ENCODE measurements at places on chromosomes 5 and 9. TPM values are rescaled to one million over a fixed set of nuclear protein-coding genes. Genes with fewer than 3 reads are reported as not detected.

Gene FAM221B
- total RNA-seq, result not detected

Gene KCTD16
- total RNA-seq, result 17.5 TPM

Gene IQGAP2
- total RNA-seq, result 20.7 TPM

Gene LCN15
- total RNA-seq, result not detected

Gene PCDHGA10
- total RNA-seq, result 14.5 TPM

Measured in temporal lobe (tissue), 4 donors.